ENCODE measurements at places on chromosomes 3 and 15. TPM values are rescaled to one million over a fixed set of nuclear protein-coding genes. Genes with fewer than 3 reads are reported as not detected.
A peak's percentile ranks its signal among the peaks of the same experiment; 100 is the strongest.

- DNase-seq: no peak
These were observed 22.0 kb downstream of the TMEM158 start for GRCh38 chr3:45204136-45204535.

PRTG gene
- total RNA-seq: 3.4 TPM

GRCh38 chr3:35646081-35646480 lies 6.8 kb downstream of the ARPP21 start:
- no peak for DNase-seq

TUSC7 gene
- not detected for total RNA-seq

GRCh38 chr3:127123533-127123932 lies 69.4 kb upstream of the PRR23E start:
- DNase-seq: no peak

DNA sequence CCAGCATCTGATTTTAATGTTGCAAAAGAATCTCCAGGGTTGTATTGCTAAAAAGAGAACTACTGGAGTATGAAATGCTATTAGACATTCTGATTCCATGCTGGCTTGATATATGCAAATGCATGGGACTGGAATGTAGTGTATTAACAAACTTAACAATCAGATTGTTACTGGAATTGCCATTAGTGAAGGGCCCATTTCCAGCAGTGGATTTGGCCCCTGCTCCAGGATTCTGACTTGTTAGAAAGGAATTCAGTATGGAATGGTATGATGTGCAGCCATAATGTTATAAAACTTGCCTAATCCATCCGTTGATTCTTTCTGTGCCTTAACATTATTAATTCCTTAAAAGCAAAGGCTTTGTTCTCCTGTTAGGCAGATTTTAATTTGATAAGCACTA lies 7.9 kb downstream of the ARRDC4 start:
- DNase-seq: no peak

GRCh38 chr3:73086071-73086494 lies 24.6 kb downstream of the EBLN2 start:
- DNase-seq: peak; percentile 68

GRCh38 chr15:41286665-41287333 lies 45.6 kb downstream of the OIP5 start:
- DNase-seq: no peak

DNA sequence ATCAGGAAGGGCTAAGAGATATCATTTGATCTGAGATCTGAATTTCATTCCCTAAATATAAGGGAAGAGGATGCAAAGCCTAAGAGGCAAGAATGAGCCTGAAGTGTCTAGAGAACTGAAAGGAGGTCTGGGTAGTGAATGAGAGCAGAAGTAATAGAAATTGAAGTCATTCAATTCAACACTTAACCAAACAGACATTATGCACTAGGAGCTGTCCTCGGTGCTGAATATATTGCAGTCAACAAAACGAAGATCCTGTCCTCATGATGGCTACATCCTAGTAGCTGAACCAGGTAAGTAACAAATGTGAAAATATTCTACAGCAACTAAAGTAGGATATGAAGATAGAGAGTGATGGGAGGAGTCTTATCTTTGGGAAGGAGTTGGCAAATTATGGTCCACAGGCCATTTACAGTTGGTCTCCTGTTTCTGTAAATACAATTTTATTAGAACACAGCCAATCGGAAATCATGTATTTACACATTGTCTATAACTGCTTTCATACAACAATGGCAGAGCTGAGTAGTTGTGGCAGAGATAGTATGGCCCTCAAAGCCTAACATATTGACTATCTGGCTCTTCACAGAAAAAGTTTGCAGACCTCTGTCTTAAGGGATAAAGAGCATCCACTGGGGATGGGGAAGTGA lies 192.9 kb upstream of the CADPS start:
- DNase-seq: peak; percentile 60

GRCh38 chr3:197356741-197357140 lies 58.3 kb upstream of the DLG1 start:
- DNase-seq: no peak

GRCh38 chr3:54146506-54147239 lies 24.3 kb downstream of the CACNA2D3 start:
- DNase-seq: peak; percentile 83

GRCh38 chr15:33846862-33847261 lies 121.4 kb upstream of the CHRM5 start:
- no peak for DNase-seq

- no peak for DNase-seq
These were observed 203.2 kb upstream of the ADAMTS9 start for GRCh38 chr3:64891021-64891420.

GRCh38 chr3:128555098-128555825 lies 62.3 kb upstream of the GATA2 start:
- peak; percentile 66 for DNase-seq

TMC3 gene
- not detected for total RNA-seq

- no peak for DNase-seq
These were observed 28.2 kb downstream of the UBE3A start for GRCh38 chr15:25410649-25411048.

CADPS gene
- total RNA-seq: 10.2 TPM

GRCh38 chr3:21752749-21753347 lies 1.8 kb upstream of the ZNF385D start:
- no peak for DNase-seq

TNNC1 gene
- 5.8 TPM for total RNA-seq

DNA sequence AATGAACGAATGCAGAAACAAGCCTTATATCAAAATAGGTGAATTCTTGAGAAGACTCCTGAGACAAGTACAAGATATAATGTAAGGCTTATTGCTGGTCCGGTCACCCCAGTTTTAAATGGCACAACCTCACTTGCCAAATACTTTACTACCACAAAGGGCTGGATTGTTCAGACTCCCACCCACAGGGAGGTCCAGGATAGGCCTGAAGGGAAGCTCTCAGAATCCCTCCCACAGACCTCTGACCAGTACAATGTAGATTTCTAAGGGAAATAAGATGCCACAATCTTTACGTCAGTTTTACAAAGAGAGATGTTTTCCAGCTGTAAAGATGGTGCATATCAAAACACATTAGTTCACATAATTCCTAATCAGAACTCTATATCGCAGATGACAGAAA lies 577.7 kb upstream of the ADAMTS9 start:
- DNase-seq: no peak

PRKCI gene
- 84.4 TPM for total RNA-seq

DNA sequence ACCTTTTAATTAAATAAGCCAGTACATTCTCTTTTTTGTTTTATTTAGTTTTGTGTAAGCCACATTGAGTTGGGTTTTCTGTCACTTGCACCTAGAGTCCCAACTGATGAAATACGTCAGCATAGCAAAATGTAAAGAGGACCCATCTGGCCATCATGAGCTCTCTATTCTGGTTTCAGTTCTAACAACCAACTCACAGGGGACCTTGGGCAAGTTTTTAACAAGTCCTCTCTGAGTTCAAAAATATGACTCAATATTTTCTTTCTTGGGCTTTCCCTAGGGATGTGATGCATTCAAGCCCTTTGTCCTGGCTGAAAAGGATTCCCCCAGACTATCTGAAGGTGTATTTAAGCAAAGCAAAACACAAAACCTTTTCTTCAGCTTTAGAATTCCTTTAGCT lies 32.9 kb downstream of the PLCH1 start:
- DNase-seq: no peak

KAT2B gene
- 1.4 TPM for total RNA-seq

GRCh38 chr3:45773072-45773471 lies 23.3 kb downstream of the SLC6A20 start:
- no peak for DNase-seq

GRCh38 chr3:128727996-128728395 lies 2.0 kb downstream of the RAB7A start:
- no peak for DNase-seq

ISLR gene
- total RNA-seq: 0.35 TPM

MINAR1 gene
- 0.67 TPM for total RNA-seq

- DNase-seq: no peak
These were observed 7.2 kb upstream of the CORO2B start for GRCh38 chr15:68571582-68571981.

Data from H1 (cell line).